HTR-8/SVneo (cell line): ENCODE measurements at places on chromosomes 3 and 15.

- no peak for DNase-seq
Measured at GRCh38 chr15:80090041-80090440, 30.6 kb downstream of the ZFAND6 start.

DNA sequence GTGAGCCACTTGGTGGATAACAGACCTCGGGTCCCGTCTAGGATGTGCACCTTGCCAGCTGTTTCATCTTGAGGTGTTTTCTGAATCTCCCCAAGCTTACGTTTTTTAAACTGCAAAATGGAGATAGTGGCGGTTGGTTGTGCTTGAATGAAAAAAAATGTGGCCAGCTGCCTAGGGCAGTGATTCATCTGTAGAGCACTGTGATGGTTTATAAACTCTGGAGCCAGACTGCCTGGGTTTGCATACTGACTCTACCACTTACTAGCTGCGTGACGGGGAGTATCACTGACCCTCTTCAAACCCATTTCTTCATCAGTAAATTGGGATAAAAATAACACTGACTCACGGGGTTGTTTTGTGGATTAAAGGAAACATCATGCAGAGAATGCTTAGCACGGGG is 159.1 kb downstream of the CHL1 start:
- DNase-seq = no peak

- no peak for DNase-seq
Measured at GRCh38 chr3:79203144-79203519, 564.7 kb downstream of the ROBO1 start.

GRCh38 chr3:31924610-31925270 is 56.3 kb downstream of the OSBPL10 start:
- no peak for DNase-seq
